HAP-1 (cell line): ENCODE measurements at places on chromosomes 16 and 17.

DNA sequence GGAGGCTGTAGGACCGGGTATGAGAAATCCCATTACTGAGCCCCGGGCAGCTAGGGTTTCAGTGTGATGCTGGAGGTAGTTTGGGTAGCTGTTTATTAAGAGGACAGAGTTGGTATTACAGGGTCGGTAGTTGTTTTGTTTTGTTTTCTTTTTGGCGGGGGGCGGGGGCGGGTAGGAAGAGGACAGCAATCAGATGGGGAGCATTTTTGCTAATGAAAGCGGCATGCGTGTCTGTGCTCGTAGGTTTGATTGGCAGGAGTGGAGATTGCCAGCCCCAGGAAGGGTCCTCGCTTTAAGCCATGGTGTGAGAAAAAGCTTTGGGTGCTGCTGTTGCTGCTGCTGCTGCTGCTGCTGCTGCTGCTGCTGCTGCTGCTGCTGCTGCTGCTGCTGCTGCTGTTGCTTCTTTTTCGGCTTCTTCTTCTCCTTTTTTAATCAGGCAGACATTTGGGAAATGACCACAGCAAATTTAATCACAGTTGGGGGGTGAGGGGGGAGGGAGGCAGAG, 498.5 kb upstream of the ZFHX3 start:
- DNase-seq = no peak

GRCh38 chr17:77889135-77889505, 69.4 kb upstream of the TNRC6C start:
- no peak for DNase-seq

DNA sequence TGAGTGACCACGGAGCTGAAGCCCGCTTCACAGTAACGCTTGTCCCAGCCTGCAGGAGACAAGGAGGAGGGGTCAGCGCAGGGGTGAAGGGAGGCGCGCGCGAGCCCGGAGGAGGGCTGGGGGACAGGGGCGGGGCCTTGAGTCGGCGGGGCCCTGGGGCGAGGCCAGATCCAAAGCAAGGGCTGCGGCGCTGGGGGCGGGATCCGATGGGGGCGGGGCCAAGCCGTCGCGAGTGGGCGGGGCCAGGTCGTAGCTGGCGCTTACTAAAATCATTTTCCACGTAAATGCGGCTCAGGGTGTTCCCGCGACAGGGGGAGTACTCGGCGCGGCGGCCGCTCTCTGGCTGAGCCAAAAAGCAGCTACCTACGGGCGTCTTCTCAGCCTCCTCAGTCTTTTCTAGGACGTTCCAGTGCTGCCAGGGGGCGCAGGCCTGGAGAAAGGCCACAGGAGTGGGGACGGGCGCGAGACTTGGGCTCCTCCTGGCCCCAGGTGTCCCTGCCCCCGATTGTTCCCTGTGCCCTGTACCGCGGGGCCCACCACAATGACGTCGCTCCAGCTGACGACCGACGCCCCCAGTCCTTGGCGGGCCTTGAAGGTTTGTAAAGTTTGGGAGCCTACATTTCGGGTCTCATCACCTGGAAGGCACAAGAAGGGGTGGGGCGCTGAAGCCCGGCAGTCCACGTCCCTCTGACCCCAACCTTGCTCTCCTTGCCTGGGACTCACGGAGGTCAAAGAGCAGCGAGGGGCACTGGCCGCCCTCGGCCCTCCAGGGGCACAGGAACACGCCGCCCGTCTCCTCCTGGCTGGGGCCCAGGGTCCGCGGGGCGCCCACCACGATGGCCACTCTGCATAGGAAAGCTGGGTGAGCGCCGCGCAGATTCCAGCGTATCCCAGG, 3.9 kb downstream of the ITGA2B start:
- DNase-seq = peak; percentile 98

- peak; percentile 42 for DNase-seq
Measured at GRCh38 chr16:89289428-89290395, 72.2 kb downstream of the ZNF778 start.

- no peak for DNase-seq
Measured at GRCh38 chr17:7849751-7850504, 4.9 kb upstream of the TMEM88 start.

DNA sequence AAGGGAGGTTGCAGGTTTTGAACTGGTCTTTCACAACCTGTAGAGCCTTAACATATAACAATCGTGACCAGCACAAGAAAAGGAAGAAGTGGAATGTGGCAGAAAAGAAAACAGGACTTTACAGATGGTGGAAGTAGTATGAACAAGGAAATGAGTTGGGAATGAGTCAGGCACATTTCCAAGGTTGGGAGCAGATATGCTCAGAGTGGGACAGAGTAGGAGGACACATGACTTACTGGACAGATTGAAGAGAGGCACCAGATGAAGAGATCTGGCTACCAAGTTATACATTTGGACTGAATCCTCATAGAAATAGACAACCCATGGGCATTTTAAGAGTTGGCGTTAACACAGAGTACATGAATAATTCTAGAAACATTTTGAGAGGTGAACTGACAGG, 95.3 kb downstream of the ZNF18 start:
- DNase-seq = no peak

- DNase-seq = no peak
Measured at GRCh38 chr16:52834736-52835465, 217.8 kb downstream of the CHD9NB start.

GRCh38 chr17:67427424-67427823, 50.3 kb downstream of the PITPNC1 start:
- DNase-seq = no peak

GRCh38 chr17:71276079-71276478, 844.7 kb upstream of the SOX9 start:
- no peak for DNase-seq

GRCh38 chr17:58666858-58667267, 25.0 kb downstream of the TEX14 start:
- no peak for DNase-seq

- no peak for DNase-seq
Measured at GRCh38 chr17:57604771-57605674, 140.1 kb downstream of the CCDC182 start.

- DNase-seq = peak; percentile 70
Measured at GRCh38 chr16:15642557-15643047, 352 bp downstream of the MARF1 start.

DNA sequence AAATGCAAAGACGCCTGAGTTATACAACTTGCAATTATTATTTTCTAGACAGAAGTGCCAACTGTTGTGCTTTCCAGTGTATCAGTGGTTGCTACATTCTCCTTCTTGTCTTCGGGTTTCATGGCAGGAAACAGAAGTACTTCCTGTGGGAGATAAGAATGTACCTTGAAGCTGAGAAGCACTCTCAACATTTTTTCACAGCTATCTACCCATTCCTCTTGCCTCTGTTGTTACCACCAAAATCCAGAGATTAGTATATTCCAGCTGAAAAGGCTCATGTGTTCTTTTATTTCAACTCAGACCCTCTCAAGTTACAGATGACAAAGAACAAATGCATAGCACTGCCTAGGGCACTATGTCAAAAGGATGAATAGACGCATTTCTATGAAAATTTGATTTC, 4.8 kb upstream of the ADAT1 start:
- DNase-seq = no peak

DNA sequence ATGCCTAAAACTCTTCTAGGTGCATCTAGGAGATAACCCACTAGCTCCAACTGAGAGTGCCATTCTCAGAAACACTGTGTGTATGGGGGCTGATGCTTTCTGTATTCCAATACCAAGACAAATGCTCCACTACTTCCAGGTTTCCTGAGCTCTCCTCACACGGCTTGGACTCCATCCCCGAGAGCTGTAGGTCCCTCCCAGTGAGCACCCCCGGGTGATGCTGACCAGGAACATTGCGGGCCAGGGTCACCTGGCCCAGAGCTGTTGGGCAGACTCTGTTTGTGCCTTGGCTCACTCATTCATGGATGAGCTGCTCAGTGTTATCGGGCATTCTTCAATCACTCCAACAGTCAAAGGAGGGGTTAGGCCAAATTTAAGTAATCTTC, 7.0 kb downstream of the CUEDC1 start:
- DNase-seq = no peak
